ENCODE measurements at places on chromosomes 5 and 9. TPM values are rescaled to one million over a fixed set of nuclear protein-coding genes. Genes with fewer than 3 reads are reported as not detected.
A peak's percentile ranks its signal among the peaks of the same experiment; 100 is the strongest.

- peak; percentile 6 for DNase-seq
Observed at GRCh38 chr5:14959399-14960119, 88.0 kb upstream of the ANKH start.

- DNase-seq, result no peak
Observed at GRCh38 chr5:8907168-8907868, 638.6 kb downstream of the SEMA5A start.

GRCh38 chr5:122346897-122347581, 35.0 kb downstream of the SNCAIP start:
- no peak for DNase-seq

DNA sequence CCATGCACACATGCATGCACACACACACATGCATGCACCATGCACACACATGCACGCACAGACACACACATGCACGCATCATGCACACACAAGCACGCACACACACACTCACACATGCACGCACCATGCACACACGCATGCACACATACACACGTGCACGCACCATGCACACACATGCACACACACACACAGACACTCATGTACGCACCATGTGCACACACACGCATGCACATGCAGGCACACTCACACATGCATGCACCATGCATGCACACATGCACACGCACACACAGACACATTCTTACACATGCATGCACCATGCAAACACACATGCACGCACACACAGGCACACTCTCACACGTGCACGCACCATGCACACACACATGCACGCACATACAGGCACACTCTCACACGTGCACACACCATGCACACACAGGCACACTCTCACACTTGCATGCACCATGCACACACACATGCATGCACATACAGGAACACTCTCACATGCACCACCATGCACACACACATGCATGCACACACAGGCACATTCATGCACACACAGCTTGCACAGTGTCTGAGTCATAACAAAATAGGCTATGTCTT, 117.5 kb downstream of the TENT4A start:
- DNase-seq, result no peak

GRCh38 chr5:80964919-80965318, 4.8 kb downstream of the RASGRF2 start:
- DNase-seq, result no peak

GRCh38 chr9:120742951-120743416, 28.7 kb upstream of the MEGF9 start:
- DNase-seq, result peak; percentile 78

DNA sequence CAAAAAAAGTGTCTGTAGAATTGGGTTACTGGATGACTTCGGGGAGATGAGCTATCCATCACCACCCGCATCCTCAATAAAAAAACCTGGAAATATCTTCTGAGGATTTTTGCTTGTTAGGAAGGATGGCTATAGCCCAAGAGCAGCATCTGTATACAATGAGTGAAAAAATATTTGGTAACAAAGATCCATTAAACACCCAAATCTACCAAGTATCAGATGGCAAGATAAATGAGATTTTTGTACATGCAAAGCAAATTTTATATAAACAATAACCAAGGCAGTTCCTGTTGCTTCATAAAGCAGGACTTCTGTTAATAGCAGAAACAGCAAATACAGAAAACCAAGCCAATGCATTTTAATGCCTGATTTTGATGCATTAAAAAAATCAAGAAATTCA, 166.6 kb downstream of the SLC28A3 start:
- DNase-seq, result no peak

The SPINK6 gene
- polyA plus RNA-seq, result not detected

The RHOBTB3 gene
- polyA plus RNA-seq, result 15.7 TPM

Data from GM23338 (cell line).